Stimulated activated CD8-positive, alpha-beta memory T cell treated with anti-CD3 and anti-CD28 coated beads, Interleukin-12 subunit alpha, Interleukin-12 subunit beta, amount 100 ng/mL, for 1 hour (primary cell): ENCODE measurements at places on chromosomes 12 and 14.

- no peak for DNase-seq
Measured at GRCh38 chr14:52397844-52398243, 83.7 kb downstream of the PTGER2 start.

GRCh38 chr12:60335745-60336144, 739.9 kb downstream of the SLC16A7 start:
- DNase-seq, result no peak

DNA sequence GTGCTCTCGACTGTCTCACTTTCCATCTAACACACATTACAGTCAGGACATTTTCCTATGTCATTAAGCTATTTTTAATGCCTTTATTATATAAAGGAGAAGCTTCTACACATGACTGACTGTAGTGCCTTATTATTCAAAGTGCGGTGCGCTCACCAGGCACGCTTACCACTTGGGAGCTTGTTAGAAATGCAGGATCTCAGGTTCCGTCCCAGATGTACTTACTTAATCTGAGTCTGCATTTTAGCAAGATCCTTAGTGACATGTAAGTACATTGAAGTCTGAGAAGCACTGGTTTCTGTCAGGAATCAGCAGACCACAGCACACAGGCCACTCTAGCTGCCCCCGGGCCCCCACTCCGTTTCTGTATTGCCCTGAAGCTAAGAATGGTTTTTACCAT, 44.7 kb upstream of the MDM1 start:
- no peak for DNase-seq

DNA sequence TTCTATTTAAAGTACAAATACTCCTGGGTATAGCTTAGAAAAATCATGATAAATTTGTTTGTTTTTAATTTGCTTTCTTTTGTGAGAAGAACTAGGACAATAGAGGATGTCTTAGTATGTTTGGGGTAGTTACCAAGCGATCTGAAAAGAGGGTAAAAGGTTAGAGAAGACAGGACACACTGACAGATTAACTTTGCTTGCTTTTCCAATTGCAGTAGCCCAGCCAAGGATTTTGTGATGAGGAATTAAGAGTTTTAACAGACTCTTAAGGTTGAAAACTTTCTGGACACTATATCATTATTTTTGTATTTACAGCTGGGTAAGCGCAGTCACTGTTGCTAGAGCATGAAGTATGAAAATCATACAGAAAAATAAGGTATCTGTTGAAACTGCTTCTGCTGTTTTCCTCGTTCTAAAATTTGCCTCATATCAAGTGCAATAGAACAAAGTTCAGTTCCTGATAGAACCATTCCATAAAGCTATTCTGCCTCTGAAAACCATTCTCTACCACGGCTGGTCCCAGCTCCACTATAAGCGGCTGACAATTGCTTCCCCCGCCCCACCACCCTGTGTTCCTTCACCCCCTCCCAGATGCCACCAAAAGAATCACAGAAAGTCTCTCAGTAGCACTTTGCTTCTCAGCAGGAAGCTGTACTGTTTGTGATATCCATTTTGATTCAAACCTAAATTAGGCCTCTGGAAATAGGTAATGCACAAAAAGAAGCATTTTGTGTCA, 413.4 kb downstream of the BCAT1 start:
- no peak for DNase-seq

DNA sequence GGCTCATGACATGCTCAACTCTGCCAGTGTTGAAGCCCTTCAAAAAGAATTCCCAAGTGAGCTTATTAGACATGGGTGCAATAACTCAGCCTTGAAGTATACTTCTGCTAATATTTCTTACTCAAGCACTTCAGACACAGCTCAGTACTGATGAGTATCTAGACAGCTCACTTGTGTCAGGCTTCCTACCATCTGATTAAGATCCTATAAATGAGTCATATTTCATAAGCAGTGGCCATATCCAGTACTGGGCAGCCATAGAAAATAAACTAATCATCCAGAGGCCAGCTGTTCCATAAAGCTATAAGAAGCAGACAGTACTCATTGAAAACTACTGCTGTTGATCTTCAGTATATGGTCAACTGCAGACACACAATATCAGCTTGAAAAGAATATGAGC, 12.9 kb downstream of the FSCB start:
- DNase-seq, result no peak

DNA sequence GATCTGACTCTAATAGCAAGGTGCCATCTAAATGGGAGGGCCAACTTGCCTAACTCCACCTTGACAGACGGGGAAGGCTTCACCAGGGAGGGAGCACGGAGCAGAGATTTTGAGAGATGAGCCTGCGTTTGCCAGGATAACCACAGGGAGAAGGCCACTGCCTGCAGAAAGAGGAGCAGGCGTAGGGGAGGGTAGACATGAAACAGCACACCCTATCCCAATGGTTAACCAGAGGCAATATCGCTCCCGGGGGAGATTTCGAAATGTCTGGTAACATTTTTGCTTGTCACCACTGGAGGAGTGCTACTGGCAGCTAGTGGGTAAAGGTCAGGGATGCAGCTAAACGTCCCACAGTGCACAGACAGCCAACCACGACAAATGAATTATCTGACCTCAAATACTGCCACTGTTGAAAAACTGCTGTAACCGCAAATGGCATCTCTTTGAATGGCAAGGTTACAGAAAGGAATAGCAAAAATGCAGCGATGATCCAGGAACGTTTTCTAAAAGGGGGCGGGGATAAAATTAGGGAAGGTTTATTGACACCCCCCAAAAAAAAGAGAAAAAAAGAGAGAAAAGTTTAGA, 126.0 kb upstream of the ATF7IP start:
- DNase-seq, result no peak

- no peak for DNase-seq
Measured at GRCh38 chr14:61854898-61855297, 92.7 kb downstream of the SNAPC1 start.

GRCh38 chr14:71441126-71441525, 491.1 kb upstream of the RGS6 start:
- DNase-seq, result no peak

- DNase-seq, result no peak
Measured at GRCh38 chr14:23062002-23062401, 4.7 kb upstream of the CDH24 start.

DNA sequence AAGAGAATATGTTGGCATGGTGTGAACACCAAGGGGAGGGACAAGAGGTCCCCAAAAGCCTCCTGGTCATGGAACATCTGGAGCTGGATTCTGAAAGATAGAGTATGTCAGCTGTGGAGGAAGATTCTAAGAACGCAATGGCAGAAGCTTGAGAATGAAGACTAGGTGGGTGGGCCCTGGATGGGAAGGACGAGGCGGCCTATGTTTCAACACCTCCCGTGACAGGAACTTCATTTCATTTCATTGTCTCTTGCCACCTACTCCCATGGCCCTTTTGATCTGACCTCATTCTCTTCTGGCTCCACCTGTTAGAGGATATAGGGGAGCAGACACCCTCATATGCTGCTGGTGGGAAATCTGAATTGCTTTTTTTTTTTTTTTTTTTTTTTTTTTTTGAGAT, 3.3 kb downstream of the UNG start:
- DNase-seq, result no peak

GRCh38 chr12:132726386-132726785, 15.7 kb downstream of the PGAM5 start:
- DNase-seq, result no peak

DNA sequence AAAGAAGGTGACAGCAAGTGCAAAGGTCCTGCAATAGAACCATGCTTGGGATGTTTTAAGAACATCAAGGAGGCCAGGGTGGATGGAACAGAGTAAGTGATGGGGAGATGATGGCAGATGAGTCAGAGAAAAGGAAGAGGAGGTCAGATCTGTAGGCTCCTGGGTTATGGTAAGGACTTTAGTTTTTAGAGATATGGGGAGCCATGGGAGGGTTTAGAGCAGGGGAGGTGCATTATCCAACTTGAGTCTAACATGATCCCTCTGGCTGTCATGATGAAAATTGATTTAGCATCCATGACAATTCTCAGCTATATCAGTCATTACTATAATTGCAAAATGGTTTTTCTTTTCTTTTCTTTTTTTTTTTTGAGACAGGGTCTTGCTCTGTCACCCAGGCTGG, 7.3 kb upstream of the PLBD2 start:
- no peak for DNase-seq

DNA sequence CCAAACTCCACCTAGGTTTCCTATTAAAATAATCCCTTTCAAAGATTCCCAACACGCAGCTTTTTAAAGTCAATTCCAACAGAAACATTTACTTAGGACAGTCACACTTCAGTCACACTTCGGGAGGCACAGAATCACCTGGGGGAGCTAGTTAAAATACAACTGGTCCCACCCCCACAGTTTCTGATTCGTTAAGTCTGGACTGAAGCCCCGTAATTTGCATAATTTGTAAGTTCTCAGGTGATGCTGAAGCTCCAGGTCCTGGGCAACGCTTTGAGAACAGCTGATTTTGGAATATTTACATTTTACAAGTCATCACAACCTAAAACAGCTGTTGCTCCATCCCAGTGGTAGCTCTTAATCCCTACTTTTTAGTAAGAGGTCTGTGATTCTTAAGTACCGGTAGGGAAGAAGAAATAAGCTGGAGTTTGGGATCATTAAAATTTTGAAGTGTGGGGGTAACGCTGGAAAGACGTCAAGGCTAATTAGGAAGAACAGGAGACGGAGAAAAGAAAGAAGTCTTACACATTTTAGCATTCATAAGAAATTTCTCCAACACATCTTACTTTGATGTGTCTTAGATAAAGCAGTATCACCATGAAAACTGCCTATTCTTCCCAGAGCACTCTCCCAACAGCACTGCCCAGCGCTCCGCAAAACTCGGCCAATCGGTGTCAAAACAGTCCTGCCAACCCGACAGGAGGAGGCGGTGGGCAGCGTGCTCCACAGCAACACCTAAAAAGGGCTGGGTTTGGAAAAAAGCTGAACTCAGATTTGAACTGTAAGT, 1.1 kb downstream of the IPO8 start:
- no peak for DNase-seq

DNA sequence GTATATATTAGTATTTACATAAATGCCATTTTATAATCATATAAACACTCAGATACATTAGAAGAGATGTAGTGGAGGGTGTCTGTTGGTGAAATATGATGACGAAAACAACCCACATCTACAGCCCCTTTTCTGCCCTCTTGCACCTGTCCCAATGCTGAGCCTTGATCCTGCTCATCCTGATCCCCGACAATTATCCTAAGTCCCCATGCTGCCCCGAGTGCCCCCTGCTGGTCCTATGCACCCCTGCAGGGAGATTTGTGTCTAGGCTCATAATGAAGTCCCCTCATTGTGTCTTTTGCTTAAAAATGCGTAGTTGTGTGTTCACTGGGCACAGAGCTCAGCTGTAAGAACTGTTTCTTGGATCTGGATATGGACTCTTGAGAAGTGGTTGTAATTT, 554.5 kb downstream of the TMEM121 start:
- no peak for DNase-seq

- no peak for DNase-seq
Measured at GRCh38 chr14:102182936-102183619, 43.4 kb downstream of the WDR20 start.

DNA sequence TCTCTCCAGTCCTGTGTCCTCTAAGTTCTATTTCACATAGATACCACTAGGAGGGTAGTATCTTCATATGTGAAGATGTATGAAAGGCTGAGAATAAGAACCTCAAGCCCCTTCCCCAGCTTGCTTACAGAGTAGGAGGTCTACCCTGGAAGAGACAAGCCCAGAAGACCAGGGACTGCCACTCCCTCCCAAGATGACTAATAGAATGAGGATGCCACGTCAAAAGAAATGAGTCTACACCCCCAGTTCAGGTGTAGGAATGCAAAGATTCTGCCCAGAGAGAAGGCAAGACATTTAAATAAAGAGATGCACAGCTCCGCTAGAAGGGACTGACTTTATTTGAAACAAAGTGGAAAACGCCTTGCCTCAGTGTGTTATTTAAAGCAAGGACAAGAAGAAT, 1006.0 kb upstream of the USP15 start:
- no peak for DNase-seq

GRCh38 chr12:75631831-75632230, 120.4 kb upstream of the KRR1 start:
- no peak for DNase-seq

- no peak for DNase-seq
Measured at GRCh38 chr12:47885012-47885501, 19.7 kb downstream of the VDR start.

DNA sequence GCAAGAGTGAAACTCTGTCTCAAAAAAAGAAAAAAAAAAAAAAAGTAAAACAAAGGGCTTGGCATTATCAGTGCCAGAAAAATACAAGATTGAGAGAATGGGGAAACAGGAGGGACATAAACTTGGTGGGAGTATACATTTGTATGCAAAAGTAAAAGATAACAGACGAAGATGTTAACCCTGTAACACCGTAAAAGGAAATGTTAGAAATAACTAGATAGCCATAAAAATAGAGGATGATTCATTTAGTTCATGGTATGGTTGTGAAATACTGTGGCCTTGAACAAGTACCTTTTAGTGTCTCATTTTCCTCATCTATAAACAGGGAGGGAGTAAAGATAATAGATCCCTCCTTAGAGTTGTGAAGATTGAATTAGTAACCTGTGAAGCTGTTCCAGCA, 33.3 kb downstream of the ATP2A2 start:
- DNase-seq, result no peak

DNA sequence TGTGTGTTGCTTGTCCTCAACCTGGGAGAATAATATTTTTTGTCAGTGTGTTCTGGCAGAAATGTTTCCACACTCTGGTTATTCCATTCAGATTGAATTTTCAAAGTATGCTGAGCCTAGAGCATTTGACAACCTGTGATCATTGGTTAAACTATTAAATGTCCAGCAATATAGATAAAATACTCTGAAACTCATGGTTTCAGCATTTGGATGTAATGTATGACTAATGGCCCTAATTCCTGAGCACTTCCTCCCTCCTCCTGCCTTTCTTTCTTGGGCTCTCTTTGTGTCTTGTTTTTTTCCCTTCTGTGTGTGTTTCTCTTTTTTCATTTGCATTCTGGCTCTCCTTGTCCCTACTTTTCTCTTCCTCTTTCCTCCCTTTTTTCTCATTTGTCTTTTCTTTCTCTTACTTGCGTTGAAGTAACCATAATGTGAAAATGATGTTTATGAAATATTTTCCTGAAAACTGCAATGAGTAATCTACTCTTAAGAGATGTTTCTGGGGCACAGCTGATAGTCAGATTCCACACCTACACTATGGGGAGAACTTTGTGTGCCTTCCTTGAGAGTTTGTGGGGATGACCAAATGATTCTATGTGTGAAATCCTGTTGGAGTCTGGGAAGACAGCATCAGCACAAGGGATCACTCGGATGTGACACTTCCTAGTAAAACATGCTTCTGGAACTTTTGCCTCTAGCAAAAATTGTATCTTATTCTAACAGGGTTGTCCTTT, 74.6 kb downstream of the FRMD6 start:
- DNase-seq, result no peak

DNA sequence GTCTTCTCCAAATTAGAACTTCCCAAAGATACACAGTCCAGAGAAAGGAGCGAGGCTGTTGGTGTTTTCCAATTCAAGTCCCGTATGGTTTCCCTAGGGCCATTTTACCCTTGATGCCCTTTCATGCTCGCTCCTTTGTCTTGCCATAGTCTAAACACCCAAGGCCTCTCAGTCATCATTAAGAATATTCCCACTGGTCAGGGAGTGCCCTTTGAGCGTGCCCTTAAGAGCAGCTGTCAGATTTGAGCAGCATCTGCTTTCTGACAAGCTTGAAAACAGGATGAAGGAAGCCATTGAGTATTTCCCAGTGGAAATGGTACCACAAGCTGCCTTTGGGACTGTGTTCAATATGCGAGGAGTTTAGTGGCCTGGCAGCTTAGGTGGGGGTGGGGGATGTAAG, 10.4 kb upstream of the GALNT16 start:
- no peak for DNase-seq
